ENCODE measurements at places on chromosomes 1 and 21.

DNA sequence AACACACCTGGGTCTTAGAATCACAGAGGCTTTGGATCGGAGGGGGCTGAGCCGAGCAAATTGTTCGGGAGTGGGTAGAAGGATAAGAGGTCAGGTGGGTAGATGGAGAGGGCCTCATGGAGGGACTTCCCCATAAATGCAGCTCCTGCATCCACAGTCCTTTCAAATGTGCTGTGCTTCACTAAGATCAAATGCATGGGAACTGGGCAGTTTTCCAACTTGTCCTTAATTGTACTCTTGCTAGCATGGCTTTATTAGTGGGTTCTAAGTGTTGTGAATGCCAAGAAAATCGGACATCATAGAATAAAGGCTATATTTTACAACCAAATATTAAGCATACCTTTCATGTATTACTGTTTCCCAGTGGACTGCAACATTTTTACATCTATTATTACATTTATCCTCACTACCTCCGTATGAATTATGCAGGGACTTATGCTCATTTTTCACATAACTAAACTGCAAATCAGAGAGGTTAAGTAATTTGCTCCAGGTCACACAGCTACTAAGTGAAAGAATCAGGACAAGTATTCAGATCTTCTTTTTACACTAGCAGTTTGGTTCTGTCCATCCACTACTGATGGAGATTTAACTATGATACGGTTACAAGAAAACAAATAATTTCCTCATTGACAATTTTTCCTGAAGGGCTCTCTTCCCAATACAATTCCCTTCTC is 174.5 kb upstream of the RUNX1 start:
- no peak for DNase-seq

GRCh38 chr21:34913811-34914210 is 135.3 kb downstream of the RUNX1 start:
- no peak for DNase-seq

DNA sequence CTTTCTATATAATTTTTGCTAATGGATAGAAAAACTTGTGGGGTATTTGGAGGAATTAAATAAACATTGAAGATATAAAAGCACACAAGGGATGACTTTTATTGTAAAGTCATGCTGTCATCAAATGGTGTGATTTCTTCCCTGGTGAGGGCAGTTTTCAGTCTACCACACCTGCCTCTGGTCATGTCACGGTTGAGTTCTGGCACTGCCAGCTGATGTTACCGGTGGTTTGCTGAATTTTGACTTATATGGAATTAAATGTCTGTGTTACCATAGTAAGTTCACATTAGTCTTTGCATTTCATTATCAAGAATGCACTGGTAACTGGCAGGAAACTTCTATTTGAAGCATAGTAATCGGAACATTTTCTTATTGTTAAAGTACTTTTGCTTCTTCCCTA is 13.4 kb downstream of the S1PR1 start:
- no peak for DNase-seq

GRCh38 chr1:215397106-215397505 is 170.0 kb upstream of the KCTD3 start:
- no peak for DNase-seq

DNA sequence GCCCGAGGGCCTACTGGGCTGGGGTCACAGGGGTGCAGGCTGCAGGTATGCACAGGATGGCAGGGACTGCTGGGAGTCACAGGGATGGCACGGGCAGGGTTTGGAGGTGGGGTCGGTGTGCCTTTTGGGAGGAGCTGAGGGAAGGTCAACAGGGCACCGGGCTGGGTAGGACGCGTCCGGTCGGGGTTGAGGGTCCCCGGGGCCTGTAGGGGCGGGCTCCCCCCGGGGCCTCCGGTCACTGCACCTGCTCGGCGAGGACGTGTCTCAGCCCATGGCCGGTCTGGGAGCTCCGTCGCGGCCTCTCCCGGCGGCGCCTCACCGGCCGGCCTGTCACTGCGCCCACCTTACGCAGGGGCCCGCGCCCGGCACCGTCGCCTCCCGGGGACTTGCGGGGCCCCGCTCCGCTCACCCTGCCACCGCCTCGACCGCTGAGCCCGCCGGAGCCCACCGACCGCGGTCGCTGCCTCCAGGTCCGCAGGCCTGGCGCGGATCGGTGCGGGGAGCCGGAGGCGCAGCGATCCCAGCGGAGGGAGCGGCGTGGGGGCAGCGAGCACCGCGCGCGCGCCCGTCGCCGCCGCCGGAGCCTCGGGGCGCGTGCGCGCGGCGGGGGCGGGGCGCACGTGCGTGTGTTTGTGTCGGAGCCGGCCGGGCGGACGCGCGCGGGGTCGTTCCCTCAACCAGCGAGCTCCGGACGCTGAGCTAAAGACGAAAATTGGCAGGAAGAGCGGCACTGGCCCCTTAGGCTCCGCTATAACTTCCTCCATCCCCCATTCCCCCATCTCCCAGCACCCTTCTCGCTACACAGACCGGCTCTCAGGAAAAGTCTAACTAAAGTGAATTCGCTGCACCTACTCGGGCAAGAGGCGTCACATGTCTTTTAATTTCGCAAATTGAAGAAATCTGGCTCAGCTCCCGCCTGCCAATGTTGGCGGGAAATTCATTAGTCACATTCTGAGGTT is at the start of gene AMIGO1:
TSS of gene AMIGO1 (minus strand) at position 552 of the 959 bp plus-strand sequence. CDS start 815 bp downstream, outside the sequence.
- DNase-seq = peak; percentile 50

GRCh38 chr21:33199516-33200217 is 30.1 kb upstream of the IFNAR2 start:
- peak; percentile 98 for DNase-seq

DNA sequence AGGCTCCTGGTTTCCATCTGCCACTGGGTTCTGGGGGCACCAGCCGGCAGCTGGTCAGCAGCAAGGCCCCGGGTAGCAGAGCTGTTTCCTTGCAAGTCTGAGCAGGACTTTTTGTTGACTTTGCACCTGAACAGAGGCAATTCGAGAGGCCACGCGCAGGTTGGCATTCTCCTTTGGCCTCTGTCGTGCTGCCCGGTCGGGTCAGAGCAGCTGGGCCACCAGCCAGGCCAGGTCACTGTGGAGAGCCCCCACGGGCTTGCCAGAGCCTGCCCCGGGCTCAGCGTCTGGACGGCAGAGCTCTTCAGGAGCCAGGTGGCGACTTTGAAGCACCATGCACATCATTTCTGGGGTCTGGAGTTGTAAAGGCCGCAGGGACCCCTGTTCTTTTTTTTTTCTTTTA is 28.4 kb upstream of the TMEM52 start:
- no peak for DNase-seq

GRCh38 chr1:6904476-6905170 is 119.4 kb downstream of the CAMTA1 start:
- DNase-seq = no peak

GRCh38 chr1:28902738-28903137 is 11.6 kb upstream of the EPB41 start:
- no peak for DNase-seq

- no peak for DNase-seq
These were observed 4.3 kb downstream of the BEST4 start for GRCh38 chr1:44783697-44784093.

DNA sequence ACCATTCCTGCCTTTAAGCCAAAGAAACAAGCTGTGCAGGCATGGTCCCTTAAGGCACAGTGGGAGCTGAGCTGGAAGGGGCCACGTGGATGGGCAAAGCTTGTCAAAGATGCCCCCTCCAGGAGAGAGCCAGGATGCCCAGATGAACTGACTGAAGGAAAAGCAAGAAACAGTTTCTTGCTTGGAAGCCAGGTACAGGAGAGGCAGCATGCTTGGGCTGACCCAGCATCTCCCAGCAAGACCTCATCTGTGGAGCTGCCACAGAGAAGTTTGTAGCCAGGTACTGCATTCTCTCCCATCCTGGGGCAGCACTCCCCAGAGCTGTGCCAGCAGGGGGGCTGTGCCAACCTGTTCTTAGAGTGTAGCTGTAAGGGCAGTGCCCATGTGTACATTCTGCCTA is 1.3 kb upstream of the SLC50A1 start:
- no peak for DNase-seq

GRCh38 chr1:67886076-67886475 is 52.8 kb upstream of the GNG12 start:
- peak; percentile 44 for DNase-seq

DNA sequence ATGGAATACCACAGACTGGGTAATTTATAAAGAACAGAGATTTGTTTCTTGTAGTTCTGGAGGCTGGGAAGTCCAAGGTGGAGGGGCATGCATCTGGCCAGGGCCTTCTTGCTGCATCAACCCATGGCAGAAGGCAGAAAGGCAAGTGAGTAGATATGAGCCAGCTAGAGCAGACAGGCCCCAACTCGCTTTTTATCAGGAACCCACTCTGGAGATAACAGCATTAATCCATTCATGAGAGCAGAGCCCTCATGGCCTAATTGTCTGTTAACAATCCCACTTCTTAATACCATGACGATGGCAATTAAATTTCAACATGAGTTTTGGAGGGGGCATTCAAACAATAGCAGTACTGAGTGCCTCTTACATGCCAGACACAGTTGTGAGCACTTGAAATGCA is 87.2 kb upstream of the SOX13 start:
- no peak for DNase-seq

DNA sequence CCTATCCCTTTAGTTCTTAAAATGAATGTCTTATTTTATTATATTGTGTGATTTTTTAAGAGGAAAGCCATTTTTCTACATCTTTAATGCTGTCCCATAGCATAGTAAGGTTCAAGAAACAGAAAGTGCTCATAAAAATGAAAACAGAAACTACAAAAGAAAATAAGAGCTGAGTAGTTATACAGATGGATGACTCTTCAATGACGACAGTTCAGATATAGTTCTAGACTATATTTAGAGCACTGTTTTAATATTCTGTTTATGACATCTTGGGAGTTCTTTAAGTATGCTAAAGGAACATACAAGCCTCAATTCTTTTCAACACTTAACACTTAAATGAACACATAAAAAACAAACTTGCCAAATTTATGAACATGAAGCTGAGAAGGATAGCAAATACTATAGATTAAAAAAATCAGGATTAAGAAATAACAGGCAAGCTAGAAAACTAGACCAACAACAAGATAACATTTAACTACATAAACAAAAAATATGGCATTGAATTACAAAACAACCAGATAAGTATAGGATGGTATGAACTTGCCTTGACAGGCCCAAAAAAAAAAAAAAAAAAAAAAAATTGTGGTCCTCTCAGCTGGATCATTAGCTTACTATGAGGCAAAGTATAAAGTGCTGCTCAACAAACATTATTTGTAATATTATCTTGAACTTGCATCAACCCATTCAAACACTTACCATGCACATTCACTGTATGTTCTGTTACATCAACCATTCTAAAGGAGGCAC is 87.9 kb downstream of the ZZZ3 start:
- DNase-seq = peak; percentile 32

GRCh38 chr1:53145942-53146708 is 3.7 kb upstream of the SLC1A7 start:
- DNase-seq = no peak

DNA sequence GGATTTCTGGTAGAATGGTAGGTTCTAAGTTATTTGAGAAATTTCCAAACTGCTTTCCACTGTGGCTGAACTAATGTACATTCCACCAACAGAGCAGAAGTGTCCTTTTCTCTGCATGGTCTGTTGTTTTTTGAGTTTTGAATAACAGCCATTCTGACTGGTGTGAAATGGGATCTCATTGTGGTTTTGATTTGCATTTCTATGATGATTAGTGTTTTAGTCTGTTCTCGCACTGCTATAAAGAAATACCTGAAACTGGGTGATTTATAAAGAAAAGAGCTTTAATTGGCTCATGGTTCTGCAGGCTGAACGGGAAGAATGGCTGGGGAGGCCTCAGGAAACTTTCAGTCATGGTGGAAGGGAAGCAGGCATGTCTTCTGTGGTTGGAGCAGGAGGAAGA is 80.3 kb downstream of the SDCCAG8 start:
- DNase-seq = no peak

DNA sequence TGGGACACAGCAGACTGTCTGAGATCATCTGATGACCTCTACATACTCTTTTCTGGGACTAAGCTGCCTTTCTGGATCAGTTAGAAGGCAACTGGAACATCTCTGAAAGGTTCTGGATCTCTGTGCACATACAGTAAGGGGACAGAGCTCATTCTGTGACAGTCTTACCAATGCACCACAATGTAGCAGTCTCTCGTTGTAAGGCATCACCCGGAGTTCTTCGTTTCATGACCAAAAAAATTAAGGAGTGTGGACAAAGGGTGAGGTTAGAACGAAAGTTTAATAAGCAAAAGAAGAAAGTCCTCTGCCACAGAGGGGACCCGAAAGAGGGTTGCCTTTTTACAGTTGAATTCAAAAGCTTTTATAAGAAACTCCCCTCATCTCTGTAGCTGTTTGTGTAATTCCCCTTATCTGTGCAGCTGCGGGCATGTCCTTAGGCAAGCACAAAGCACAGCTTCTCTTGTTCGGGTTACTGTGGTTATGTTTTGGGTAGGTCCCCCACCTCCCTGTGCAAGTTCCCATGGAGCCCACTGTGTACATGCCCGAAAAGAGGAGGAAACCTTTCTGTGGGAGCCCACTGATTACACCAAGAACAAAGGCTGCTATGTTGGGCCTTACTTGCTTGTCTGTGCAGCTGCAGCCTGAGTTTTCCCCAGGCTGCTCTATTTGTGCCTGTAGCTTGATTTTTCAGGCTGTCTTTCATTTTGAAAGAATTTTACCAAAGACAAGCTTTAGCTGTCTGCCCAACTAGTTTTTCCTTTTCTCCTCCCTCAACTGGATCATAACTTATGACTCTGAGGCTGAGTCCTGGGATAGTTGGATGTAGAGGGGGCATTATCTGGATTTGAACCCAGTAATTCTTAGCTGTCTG is 53.1 kb upstream of the CACNA1E start:
- no peak for DNase-seq

GRCh38 chr1:94608852-94609530 is 67.4 kb upstream of the F3 start:
- no peak for DNase-seq

GRCh38 chr1:209590405-209590804 is 6.9 kb downstream of the CAMK1G start:
- peak; percentile 53 for DNase-seq

- DNase-seq = no peak
These were observed 19.0 kb upstream of the SSBP3 start for GRCh38 chr1:54425152-54425584.

GRCh38 chr1:66160719-66161118 is 368.0 kb downstream of the PDE4B start:
- DNase-seq = no peak

DNA sequence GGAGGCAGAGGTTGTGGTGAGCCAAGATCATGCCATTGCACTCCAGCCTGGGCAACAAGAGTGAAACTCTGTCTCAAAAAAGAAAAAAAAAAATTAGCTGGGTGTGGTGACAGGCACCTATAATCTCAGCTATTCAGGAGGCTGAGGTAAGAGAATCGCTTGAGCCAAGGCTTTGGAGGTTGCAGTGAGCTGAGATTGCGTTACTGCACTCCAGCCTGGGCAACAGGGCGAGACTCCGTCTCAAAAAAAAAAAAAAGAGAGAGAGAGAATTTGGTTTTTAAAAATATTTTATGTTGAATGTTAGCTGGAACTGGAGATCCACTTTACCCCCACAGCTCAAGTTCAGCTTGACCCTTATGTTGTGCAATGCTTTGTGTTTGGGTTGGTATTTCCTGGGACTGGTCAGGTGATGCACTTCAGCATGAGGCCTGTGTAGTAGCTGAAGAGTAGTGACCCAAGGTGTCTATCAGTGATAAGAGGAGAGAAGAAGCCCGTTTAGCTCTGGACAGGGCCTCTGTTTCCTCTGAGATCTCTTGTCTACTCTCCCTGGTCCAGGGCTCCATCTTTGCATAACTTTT is 36.8 kb upstream of the MACF1 start:
- no peak for DNase-seq

Measured in suppressor macrophage treated with lipopolysaccharide for 4 hours (primary cell).